Stimulated activated CD4-positive, alpha-beta T cell treated with anti-CD3 and anti-CD28 coated beads, Interleukin-1b, Interleukin-23, amount 100 ng/mL, for 1 hour (primary cell): ENCODE measurements at places on chromosomes 2 and 18.

DNA sequence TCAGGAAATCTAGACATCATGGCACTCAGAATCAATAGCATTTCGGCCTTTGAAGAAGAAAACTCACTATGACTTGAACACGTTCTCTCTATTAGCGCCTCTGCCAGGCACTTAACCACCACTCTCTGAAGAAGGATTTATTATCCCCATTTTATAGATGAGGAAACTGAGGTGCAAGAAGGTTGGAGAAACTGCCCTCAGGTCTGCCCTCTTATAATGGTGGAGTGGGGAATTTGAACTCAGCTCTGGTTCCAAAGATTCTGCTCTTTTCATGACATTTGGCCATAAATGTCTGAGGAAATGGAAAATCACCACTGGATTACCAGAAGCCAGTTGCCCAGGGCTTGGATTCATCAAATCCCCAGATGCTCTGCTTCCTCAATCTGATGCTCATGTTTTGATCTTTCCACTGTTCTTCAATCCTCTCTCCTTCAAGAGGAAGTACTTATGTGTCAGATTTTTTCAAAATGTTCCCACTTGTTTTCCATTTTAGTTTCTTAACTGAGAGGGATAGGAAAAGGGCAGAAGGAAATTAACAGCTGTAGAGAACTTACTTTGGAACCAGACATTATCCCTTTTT lies 68.1 kb downstream of the ANTXR1 start:
- no peak for DNase-seq

DNA sequence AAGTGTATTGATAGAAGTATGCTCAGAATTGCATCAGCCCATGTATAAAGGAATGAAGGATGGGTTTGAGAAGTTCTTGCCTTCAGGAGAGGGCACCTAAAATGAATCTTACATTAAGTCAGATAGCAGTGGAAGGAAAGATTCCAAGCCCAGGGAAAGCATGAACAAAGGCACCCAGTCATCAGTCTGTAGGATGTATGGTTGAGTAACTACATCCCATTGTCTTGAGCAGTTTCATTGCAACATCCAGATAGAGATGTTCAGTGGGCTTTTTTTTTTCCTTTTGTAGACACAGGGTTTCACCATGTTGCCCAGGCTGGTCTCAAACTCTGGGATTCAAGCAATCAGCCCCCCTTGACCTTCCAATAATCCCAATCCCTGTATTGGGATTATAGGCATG lies 80.7 kb downstream of the ARHGAP28 start:
- no peak for DNase-seq

DNA sequence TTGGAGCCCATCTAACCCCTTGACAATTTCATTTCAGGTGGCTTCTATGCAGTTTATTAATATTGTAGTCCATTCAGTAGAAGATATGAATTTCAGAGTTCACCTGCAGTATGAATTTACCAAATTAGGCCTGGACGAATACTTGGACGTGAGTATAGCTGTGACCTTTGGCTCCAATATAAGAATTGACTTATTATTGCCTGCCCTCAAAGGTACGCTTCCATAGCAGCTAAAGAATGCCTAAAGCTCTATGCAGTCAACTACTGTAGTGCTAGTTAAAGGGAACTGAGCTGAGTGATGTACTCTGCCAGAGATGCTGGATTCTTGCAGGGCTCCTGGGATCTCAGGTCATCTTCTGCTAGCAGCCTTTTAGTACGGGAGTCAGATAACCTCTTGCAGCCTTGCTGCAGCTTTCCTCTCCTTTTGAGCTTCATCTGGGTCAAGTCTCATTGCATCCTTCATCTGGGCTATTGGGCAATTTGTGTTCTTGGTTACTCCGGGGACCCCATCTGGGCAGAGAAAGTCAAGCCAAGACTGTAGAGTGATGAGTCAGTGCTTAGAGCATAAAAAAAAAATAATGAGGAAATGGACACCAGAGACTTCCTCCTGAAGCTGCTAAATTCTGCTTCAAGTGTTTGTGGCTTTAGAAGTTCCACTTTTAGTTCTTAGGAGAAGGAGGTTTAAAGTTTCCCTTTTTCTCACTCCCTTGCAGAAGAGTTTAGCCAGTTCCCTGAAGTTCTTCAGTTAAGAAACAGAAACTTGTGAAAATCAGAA lies 105.6 kb downstream of the PRPF40A start:
- DNase-seq, result no peak

GRCh38 chr18:74768096-74768495 lies 170.4 kb downstream of the ZNF407 start:
- no peak for DNase-seq

GRCh38 chr2:195579776-195580555 lies 77.1 kb upstream of the SLC39A10 start:
- DNase-seq, result no peak

GRCh38 chr2:38713338-38713737 lies 37.8 kb downstream of the SRSF7 start:
- DNase-seq, result no peak

DNA sequence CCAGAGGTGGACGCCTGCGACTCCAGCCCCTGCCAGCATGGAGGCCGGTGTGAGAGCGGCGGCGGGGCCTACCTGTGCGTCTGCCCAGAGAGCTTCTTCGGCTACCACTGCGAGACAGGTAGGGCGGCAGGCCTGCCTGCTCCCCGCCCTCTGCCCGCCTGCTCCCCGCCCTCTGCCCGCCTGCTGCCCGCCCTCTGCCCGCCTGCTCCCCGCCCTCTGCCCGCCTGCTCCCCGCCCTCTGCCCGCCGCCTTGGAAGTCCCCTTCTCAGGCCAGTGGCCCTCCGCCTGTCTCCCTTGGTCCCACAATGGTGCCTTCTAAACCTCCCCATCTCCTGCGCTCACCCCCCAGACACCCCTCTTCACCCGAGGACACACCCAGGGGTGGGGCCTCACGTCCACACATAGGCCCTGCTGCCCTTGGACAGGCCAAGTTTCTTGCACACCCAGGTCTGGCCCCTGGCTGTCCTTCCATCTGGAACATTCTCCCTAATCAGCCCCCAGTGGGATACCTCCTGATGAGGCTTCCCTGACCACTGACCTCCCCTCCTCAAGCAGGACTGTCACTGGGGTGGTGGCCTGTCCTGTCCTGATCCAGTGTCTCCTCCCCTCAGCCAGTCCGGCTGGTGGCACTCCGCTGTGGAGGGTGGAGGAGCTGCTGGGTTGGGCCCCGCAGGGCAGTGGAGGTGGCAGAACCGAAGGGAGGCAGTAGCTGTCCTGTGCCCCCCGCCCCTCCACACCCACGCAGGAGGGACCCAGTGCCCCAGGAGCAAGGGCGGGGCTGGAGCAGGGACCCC lies 37.9 kb downstream of the MTERF4 start:
- DNase-seq, result no peak

GRCh38 chr2:70516596-70516995 lies 37.0 kb downstream of the TGFA start:
- DNase-seq, result no peak

DNA sequence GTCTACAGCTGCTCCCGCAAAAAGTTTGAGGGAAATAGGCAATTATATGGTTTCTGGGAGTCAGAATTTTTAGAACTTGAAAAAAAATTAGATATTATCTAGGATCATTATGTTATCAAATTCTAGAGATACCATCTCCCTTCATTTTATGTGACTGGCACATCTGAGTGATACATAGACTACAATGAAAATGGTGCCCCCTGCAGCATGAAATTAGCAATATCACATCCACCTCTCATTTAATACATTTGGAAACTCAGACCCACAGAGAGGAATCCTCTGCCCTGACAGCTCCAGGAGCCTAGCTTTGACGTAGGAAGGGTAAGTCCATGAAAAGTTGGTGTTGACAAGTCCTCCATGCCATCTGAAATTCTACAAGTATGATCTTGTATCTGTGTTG lies 381.6 kb downstream of the SUCLG1 start:
- DNase-seq, result no peak

- no peak for DNase-seq
These were observed 65.4 kb upstream of the DNAJC10 start for GRCh38 chr2:182650704-182651103.

DNA sequence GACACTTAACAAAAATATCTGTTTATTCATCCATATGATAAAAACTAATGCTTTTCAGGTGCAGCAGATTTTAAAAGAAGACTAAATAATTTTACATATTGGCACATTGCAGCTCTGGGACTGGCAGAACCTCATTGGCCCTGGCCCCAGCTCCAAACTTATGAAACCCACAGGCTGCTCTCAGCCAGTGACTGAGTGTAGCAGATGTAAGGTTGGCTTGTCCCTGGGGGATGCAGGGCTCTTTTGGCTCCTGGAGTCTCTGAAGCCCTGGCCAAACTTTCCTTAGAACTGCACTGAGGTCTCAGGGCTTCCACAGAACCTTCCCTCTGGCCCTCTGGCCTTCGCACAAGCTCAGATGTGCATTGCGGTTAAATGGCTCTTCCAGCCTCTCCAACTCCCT lies 725.0 kb upstream of the SOX11 start:
- DNase-seq, result no peak

DNA sequence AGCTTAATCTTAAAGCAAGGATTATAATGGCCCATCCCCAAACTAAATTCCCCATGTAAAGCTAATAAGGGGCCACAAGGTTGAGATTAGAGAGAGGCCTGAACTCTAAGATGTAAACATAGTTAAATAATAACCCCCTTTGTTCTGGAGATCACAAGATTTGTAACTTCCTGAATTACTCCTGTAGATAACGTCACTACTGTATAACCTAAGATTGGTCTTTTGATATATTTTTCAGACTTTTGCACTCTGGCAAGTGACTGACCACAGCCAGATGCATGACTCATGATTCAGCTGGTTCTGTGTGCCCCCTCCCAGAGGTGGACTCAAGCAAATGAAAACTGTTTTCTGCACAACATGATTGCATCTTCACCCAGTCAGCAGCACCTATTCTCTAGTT lies 686.0 kb upstream of the DDX18 start:
- DNase-seq, result no peak

DNA sequence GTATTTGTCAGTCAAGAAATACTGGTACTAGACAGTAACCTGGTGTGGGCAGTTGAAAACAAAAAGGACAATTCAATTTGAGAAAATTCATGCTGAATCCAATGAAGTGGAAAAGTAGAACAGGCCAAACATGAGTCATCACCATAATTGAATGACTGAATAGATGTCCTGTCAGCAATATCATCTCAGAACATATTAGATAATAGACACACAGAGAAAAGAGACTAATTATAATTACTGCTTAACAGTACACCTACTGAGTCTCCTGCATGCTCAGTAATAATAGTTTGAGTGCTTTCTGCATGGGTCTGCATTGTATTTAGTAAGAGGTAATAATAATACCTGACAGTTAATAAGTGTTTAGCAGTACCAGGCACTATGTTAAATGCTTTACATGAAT lies 138.6 kb upstream of the ZC3H15 start:
- DNase-seq, result no peak

- no peak for DNase-seq
These were observed 44.5 kb downstream of the SH3BP4 start for GRCh38 chr2:234996069-234996940.

DNA sequence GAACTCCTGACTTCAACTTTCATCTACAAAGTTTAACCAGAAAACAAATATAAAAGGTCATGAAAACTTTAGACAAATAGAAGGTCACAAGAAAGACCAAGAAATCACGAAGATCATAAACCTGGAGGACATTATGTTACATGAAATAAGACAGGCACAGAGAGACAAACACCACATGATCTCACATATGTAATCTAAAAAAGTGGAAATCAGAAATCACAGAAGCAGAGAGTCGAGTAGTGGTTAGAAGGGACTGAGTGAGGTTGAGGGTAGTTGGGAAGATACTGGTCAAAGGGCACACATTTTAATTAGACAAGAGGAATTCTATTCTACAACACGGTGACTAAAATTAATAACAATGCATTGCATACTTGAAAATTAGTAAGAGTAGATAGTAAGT lies 1.4 kb downstream of the GCFC2 start:
- DNase-seq, result no peak

DNA sequence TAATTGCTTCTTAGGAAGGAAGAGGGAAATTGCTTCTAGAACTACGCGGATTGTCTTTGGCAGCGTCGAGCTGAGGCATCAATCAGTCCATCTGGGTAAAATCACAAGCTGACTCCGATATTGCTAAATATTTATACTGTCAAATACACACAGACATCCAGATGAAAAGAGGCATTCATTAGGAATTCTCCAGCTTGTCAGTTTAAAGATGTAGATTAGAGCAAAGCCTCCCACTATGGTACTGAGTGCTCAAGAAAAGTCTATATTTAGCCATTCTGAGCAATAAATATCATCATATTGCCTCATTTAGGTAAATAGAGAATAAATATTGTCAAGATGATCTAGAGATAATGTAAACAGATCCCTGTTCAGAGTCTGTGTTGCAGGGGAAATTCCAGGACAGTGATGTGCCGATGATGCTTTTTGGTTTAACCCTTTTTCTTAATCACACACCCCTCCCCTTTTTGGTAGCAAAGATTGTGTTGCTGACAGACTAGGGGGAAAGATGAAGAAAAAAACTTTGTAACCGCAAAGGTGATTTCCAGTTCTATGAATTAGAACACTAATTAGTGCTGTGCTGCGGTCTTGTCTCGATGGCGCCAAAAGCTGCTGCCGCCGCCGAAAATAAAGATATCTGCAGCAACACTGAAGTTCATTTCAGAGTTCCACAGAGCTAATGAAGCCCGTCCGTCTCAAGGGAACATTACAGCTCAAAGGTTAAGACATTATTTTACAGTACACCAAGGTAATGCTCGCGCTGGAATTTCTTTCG lies 171.8 kb downstream of the PTGR3 start:
- DNase-seq, result no peak

GRCh38 chr2:217632043-217632442 lies 370.8 kb downstream of the TNS1 start:
- DNase-seq, result no peak

- no peak for DNase-seq
These were observed 7.0 kb upstream of the RNASEH1 start for GRCh38 chr2:3565117-3565516.

DNA sequence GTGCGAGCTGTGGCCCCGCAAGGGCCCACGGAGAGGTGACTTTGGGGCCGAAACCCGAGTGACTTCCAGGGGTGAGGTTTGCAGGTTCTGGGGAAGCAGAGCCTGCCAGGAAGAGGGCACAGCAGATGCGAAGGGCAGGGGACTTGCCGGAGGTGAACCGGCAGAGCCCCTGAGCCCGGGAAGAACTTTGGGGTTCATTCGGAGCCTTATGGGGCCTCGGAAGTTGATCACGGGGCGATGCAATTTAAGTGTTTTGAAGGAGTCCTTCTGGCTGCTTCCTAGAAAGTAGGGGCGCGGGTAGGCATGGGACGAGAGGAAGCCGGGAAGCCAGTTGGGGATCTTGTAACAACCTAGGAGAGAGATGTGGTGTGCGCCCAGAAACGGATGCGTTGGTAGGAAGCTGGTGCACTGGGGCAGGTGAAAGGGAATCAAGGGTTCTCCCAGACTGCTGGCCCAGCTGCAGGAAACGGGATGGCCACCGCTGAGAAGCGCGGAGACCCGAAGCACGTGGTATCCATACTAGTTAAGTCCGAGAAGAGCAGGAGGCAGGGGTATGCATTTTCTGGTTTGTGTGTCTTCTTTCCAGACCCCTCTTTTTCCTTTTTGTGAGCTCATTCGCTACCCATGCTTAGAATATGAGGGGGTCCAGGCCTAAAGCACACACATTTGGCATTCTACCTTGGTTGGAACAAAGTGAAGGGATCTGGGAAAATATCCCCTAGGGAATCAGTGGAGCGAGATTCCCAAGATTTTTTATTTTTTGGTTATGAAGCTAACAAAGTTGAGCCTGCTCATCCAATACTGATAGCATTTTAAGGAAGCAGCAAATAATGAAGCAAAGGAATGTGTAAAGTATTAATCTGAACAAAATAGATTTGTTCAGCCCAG lies 758 bp downstream of the SCLY start:
- no peak for DNase-seq
